Mesothelial cell of epicardium (in vitro differentiated cells): ENCODE measurements at places on chromosomes 6 and 20. TPM values are rescaled to one million over a fixed set of nuclear protein-coding genes. Genes with fewer than 3 reads are reported as not detected.

Gene MMP24
- total RNA-seq: 0.99 to 1.3 TPM (median 1.1 TPM) in 3 replicates

Gene BCAS4
- total RNA-seq: 12.9 to 15.9 TPM (median 15.2 TPM) in 3 replicates

Gene TUBE1
- 19.0 to 20.7 TPM (median 19.6 TPM) in 3 replicates for total RNA-seq

Gene SPTLC3
- total RNA-seq: 27.0 to 28.5 TPM (median 27.7 TPM) in 3 replicates

Gene EEF1A2
- total RNA-seq: 14.4 to 15.6 TPM (median 14.6 TPM) in 3 replicates

Gene ADAM33
- 83.0 to 91.1 TPM (median 87.4 TPM) in 3 replicates for total RNA-seq

Gene E2F1
- 16.7 to 18.1 TPM (median 16.9 TPM) in 3 replicates for total RNA-seq

- H3K36me3 ChIP-seq: no peaks in the 10 kb centered on the region
- no peaks in the 10 kb centered on the region for H3K4me1 ChIP-seq
- peaks cover 50% of the 10 kb centered on the region for H3K27me3 ChIP-seq
These were observed 22.8 kb downstream of the OR2J3 start for GRCh38 chr6:29130644-29131043.

DNA sequence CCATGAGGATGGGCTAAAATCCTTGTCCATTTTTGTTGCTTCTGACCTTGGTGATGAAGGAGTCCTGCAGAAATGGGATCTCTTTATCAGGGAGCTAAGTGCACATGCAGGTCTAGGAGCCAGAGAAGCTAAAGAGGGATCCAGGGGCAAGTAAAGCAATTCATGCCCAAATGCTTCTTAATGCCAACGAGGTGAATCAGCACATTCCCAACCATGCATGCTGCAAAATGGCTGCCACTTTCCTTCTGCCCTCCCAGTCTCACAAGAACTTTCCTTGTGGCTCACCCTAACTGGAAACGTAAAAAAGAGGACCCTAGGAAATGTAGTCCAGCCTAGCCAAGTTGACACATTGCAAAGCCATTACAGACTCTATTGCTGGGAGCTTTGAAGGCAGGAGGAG is 298.4 kb downstream of the MAFB start:
- H3K27me3 ChIP-seq: peaks cover 4% of the 10 kb centered on the region
- H3K36me3 ChIP-seq: no peaks in the 10 kb centered on the region
- H3K4me3 ChIP-seq: no peak overlapping the region

DNA sequence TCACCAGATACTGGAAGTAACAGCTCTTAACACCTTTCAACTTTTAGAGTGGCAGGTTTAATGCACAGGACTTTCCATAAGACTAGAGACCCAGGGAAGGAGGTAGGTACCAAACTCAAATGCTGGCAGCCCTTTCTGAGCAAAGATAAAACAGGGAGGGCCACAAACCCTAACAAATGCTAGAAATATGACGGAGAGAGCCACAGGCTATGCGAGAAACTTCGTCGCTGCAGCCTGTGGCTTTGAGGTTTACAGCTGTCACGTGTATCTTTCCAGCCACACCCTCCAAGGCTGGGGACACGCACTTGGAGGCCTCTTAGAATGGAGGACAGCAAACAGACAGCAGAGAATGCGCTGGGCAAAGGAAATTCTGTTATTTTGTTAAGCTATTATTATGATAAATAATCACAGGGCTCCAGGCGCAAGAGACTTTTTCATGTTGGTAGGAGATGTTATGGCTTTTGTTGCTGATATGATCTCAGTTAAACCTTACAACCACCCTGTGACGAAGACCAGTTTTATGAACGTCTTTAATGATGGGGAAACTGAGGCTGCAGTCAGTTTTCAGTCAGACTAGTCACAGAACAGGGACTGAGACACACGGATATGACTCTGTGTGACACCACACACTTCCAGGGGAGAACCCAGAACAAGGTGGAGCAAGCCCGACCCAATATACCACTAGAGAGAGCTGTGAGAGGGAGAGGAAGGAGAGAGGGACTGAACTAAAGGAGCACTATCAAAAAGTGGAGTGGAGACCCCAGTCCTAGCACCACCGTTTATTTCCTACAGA is 2.0 kb downstream of the TRAM2 start:
- peak overlapping the region; percentile 71 for H3K4me3 ChIP-seq
- peaks cover 71% of the 10 kb centered on the region for H3K4me1 ChIP-seq
- H3K27me3 ChIP-seq: no peaks in the 10 kb centered on the region
- DNase-seq: no peak

DNA sequence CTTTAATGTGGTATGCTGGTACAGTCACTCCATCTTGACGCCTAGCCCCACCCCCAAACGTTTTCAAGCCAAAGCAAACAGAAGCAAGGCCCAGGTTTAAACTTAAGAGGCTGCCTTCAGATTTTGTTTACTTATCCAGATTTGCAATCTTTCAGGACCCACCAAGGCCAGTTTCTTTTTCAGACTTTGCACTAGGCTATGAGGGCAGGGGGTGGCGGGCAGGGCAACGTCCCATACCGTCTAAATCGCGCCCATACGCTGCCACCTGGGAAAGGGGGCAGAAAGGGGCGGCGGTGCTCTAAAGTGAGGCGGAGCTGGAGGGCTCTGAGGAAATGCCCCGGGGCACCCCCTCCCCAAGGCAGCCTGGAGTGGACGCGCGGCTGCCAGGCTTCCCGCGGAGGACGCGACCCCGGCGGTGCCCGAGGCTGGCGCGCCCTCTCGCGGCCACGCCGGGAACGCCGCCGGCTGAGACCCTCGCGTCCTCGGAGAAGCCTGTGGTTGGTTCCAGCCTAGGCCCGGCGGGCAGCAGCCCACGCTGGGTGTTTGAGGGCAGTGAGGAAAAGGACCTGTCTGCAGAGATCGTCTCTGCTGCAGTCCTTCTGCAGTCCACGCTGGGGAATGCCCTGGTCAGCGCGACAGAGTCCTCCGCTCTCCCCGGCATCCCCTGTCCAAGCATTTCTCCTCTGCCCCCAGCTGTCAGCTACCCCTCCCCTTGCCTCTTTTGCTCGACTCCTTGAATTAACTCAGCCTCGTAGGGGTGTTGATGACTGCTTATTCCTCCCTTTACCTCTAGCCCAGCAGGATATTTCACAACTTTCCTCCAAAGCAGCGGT is 129.2 kb upstream of the PRND start:
- DNase-seq: peak; percentile 49
- no peaks in the 10 kb centered on the region for H3K36me3 ChIP-seq
- H3K4me3 ChIP-seq: no peak overlapping the region
- peaks cover 55% of the 10 kb centered on the region for H3K27me3 ChIP-seq

- no peaks in the 10 kb centered on the region for H3K4me1 ChIP-seq
- no peaks in the 10 kb centered on the region for H3K27me3 ChIP-seq
- no peak for DNase-seq
- no peak overlapping the region for H3K27ac ChIP-seq
- no peak overlapping the region for H3K4me3 ChIP-seq
These were observed 68.6 kb downstream of the BCKDHB start for GRCh38 chr6:80174900-80175572.

DNA sequence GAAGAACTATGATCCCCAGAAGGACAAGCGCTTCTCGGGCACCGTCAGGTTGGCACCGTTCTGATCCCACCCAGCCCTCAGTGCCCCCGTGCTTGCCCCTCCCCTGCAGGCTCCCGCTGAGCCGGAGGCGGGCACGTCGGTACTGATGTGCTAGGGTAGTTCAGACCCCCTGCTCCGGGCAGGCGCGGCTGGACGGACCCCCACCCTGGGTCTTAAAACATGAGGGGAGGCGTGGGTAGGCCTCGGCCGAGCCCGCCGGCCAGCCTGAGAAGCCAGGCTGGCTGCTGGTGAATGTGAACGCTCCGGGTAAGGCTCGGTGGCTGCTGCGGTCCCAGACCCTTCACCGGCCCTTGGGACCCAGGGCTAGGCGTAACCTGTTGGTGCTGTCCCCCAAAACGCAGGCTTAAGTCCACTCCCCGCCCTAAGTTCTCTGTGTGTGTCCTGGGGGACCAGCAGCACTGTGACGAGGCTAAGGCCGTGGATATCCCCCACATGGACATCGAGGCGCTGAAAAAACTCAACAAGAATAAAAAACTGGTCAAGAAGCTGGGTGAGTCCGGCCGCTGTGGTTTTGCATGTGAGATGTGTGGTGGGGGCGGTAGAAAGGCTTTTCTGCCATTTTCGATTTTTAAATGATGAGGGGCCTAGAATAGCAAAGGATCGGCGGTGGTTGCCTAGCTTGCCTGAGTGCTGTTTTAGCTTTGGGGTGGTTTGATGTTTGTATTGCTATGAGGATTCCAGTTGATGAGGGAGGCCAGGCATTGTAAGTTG is 964 bp downstream of the RPL10A start:
- no peak for DNase-seq
- peaks cover 39% of the 10 kb centered on the region for H3K4me1 ChIP-seq
- peak overlapping the region; percentile 97 for H3K4me3 ChIP-seq
- H3K27me3 ChIP-seq: no peaks in the 10 kb centered on the region

DNA sequence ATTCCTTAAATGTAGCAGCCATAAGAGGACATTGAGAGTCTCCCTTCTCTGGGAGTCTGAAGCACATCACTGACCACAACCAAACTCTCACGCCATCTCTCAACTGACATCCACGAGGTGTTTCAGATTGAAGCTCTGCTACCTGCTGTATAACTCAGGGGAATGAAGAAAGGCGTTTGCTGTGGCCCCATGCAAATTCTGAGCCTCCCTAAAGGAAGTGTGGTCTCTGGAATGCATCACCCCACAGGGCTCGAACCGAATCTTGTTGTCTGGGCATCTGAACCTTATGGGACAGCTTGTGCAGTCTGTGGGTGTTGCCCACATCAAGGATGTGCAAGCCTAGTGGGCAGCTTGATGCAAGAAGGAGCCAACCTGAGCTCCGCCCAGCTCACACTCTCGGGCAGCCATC is 10.9 kb downstream of the PMEPA1 start:
- no peak overlapping the region for H3K4me3 ChIP-seq
- no peaks in the 10 kb centered on the region for H3K27me3 ChIP-seq
- no peaks in the 10 kb centered on the region for H3K36me3 ChIP-seq

DNA sequence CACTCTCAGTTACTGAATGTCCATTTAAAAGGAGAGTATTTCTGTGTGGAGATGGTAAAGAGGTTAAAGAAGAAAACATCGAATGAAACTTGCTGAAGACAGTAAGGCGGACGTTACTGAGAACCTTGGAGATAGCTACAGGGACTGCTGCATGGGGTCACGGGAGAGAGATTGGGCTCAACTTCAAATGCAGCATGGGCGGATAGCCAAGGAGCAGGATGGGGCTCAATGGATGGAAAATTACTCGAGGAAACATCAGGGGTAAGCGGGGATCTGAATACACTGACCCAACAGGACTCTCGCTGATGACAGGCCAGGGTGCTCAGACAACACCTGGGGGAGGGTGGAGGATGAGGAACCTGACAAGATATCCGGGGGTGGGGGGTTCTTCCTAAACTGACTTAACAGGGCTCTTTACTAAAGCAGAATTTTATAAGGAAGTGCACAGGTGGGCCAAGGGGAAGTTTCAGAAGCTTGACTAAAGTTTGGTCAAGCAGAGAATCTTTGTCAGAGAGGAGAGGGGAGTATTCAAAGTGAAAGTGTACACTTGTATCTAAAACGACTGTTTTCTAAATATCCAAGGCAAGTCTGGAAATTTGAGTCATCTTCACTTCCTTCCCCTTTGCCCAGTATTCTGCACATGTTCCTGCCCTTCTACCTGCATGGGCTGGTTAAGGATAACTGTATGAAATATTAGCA is 22.8 kb downstream of the ECT2L start:
- H3K4me3 ChIP-seq: no peak overlapping the region
- H3K36me3 ChIP-seq: no peaks in the 10 kb centered on the region
- H3K4me1 ChIP-seq: peaks cover 59% of the 10 kb centered on the region
- DNase-seq: no peak
- no peaks in the 10 kb centered on the region for H3K27me3 ChIP-seq

- no peak for DNase-seq
- no peaks in the 10 kb centered on the region for H3K36me3 ChIP-seq
- no peaks in the 10 kb centered on the region for H3K27me3 ChIP-seq
These were observed 79.8 kb downstream of the DOK5 start for GRCh38 chr20:54555150-54555549.

DNA sequence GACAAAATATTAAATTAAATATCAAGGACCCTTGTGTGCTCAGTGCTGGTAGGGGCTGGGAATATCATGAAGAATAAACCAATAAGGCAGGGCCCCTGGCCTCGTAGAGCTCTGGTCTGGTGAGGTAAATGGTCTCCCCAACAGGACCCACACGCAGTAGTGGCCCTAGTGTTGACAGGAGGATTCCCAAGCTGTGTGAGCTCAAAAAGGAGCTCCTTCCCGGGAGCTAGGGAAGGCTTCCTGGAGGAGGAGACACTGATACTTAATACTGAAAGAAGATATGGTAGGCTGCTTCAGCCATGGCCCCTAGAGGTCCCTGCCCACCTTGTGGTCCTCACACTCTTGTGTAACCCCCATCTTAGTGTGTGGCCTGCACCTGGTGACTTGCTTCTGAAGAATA is 209.1 kb downstream of the NFATC2 start:
- no peak overlapping the region for H3K4me3 ChIP-seq
- DNase-seq: no peak
- no peak overlapping the region for H3K27ac ChIP-seq
- no peaks in the 10 kb centered on the region for H3K27me3 ChIP-seq
- no peaks in the 10 kb centered on the region for H3K36me3 ChIP-seq
- H3K4me1 ChIP-seq: peaks cover 7% of the 10 kb centered on the region

- no peaks in the 10 kb centered on the region for H3K27me3 ChIP-seq
- peaks cover 8% of the 10 kb centered on the region for H3K36me3 ChIP-seq
- no peak overlapping the region for H3K27ac ChIP-seq
- H3K4me1 ChIP-seq: peaks cover 26% of the 10 kb centered on the region
These were observed 172.9 kb downstream of the MMS22L start for GRCh38 chr6:97110149-97110548.
